GDM1 (cell line): ENCODE measurements at places on chromosomes 2 and 18.

GRCh38 chr2:44745922-44746766 lies 195.4 kb upstream of the SIX3 start:
- DNase-seq = no peak

- DNase-seq = no peak
Measured at GRCh38 chr2:190213441-190214335, 105.9 kb downstream of the HIBCH start.

GRCh38 chr18:79107886-79108285 lies 38.7 kb downstream of the ATP9B start:
- DNase-seq = no peak

GRCh38 chr2:11535899-11536344 lies 2.1 kb downstream of the GREB1 start:
- no peak for DNase-seq

DNA sequence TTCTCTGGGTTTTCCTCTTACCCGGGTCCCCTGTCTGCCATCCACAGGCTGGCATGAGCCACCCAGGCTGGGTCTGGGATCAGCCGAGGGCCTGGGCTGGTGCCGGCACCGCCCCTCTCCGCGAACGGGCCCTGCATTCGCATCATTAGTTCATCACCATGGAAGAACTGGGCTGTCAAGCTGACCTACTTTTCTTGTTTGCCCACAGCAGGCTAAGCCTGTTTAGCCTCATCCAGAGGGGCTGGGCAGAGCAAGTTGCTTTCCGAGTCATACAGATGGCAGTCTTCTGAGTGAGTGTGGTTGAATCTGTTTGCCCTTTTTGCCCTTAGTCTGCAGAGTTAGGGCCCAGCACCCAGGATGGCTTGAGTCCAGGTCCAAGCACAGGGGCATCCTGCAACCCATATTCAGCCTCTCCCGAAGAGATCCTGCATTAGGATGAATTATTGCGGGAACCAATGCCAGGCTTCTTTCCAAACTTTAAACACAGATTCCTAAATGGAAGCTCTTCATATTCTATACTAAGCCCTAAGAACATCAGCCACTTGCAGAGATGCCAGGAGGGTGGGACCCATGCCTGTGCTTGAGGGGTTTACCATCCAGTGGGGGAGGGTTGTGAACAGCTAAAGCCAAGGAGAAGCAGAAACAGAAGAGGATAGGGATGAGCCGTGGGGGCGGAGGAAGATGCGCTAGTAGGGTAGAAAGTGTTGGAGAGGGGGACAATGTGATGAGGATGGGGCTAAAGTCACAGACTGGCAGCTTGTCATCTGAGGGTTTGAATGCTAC lies 68.0 kb downstream of the NPAS2 start:
- DNase-seq = no peak

GRCh38 chr18:69838003-69838402 lies 109.7 kb downstream of the CD226 start:
- DNase-seq = no peak

GRCh38 chr2:35184471-35184870 lies 1171.1 kb upstream of the CRIM1 start:
- no peak for DNase-seq

DNA sequence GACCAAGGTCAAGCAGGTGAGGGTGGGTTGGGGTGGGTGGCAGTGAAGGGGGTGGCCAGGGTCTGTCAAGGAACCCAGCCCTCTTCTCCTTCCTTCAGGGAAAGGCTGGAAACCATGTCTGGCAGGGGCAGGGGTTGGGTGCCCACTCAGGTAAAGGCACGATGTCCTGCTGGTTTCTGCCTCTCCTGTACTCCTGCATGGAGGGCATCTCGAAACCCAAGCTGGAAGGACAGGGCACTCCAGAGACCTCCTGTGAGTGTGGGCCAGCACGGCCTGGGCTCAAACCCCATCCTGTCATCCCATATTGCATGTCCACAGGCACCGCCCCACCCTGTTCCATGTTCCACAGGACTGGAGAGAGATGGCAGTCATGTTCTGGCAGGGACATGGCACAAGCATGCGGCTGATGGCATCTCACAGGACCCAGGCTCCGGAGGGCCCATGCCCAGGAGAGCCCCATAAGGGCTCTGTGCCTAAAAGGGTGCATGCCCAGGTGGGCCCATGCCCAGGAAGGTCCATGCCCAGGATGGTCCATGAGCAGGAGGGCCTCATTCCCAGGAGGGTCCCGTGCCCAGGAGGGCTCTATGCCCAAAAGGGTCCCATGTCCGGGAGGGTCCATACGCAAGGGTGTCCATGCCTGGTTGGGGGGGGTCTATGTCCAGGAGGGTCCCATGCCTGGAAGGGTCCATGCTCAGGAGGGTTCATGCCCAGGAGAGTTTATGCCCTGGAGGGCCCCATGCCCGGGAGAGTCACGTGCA lies 6.4 kb downstream of the GPR35 start:
- no peak for DNase-seq

- no peak for DNase-seq
Measured at GRCh38 chr2:54516842-54517241, 60.7 kb downstream of the SPTBN1 start.

GRCh38 chr2:226703514-226703913 lies 96.1 kb downstream of the IRS1 start:
- no peak for DNase-seq

GRCh38 chr2:236939271-236939670 lies 146.4 kb upstream of the COPS8 start:
- DNase-seq = no peak

- no peak for DNase-seq
Measured at GRCh38 chr2:32792416-32792815, 154.3 kb upstream of the LTBP1 start.

- DNase-seq = no peak
Measured at GRCh38 chr2:134200036-134200618, 53.7 kb upstream of the MGAT5 start.

GRCh38 chr2:68388358-68388757 lies 23.3 kb downstream of the PLEK start:
- no peak for DNase-seq

- no peak for DNase-seq
Measured at GRCh38 chr2:43605851-43606250, 10.0 kb upstream of the THADA start.

- no peak for DNase-seq
Measured at GRCh38 chr2:42906557-42907411, 114.4 kb upstream of the HAAO start.

DNA sequence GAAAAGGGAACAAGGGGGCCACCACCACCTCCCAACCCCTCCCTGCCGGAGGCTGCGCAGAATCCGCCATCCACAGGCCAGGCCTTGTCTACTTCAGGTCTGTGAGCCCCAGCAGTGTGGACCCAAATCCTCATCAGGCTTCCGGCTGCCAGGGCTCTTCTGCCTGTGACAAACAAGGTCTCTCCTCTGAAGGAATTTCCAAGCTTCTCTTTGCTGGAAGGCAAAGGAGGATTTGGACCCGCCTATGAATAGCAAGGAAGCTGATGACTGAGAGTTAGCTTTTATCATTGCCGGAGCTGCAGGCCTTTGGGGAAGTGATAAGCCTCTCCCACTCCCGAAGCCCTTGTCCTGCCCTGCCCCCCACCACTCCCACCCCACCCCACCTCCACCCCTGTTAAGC lies 93.7 kb upstream of the SH3BP4 start:
- no peak for DNase-seq

DNA sequence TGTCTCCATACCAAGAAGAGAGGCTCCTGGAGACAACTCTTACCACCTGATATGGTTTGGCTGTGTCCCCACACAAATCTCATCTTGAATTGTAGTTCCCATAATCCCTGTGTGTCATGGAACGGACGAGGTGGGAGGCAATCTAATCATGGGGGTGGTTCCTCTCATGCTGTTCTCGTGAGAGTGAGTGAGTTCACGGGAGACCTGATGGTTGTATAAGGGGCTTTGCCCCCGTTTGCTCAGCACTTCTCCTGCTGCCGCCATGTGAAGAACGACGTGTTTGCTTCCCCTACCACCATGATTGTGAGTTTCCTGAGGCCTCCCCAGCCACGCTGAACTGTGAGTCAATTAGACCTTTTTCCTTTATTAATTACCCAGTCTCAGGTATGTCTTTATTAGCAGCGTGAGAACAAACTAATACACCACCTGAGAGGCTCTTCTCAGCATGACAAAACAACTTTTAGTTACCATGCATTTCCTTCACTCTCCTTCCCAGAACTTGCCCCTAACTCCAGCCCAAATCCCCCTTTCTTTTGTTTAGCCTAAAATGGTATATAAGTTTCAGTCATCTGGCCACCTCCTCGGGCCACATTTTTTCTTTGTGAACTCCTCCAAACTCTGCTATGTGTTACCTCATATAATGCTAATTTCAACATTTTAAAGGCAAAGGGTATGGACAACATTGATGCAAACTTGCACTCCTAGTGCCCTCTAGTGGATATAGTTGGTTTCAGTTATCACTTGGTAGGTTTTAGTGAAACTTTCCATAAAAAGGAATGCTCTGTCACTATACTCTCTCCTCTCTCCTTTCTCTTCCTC lies 58.6 kb upstream of the SLC25A52 start:
- peak; percentile 33 for DNase-seq

- no peak for DNase-seq
Measured at GRCh38 chr2:71471276-71471675, 17.9 kb downstream of the DYSF start.

- DNase-seq = no peak
Measured at GRCh38 chr18:75544051-75544481, 116.6 kb upstream of the SMIM21 start.

DNA sequence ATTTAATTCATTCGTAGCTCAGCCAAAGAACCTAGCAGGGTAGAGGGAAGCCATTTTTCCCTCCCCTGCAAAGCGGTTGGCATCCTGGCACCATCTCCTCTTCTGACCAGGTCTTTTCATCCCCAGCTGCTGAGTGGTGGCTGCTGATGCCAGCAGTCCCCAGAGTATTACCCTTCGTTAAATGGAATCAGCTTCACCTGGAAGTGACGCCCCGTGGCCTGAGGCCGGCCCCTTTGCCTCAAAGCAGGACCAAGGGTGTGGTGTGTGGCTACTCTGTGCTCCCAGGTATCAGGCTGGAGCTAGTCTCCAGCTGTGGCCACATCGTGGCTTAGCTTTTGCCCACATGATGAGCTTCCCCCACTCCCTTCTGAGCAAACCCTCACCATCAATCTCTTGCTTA lies 12.3 kb upstream of the SP100 start:
- DNase-seq = no peak

- no peak for DNase-seq
Measured at GRCh38 chr2:58428096-58429013, 187.2 kb upstream of the FANCL start.

DNA sequence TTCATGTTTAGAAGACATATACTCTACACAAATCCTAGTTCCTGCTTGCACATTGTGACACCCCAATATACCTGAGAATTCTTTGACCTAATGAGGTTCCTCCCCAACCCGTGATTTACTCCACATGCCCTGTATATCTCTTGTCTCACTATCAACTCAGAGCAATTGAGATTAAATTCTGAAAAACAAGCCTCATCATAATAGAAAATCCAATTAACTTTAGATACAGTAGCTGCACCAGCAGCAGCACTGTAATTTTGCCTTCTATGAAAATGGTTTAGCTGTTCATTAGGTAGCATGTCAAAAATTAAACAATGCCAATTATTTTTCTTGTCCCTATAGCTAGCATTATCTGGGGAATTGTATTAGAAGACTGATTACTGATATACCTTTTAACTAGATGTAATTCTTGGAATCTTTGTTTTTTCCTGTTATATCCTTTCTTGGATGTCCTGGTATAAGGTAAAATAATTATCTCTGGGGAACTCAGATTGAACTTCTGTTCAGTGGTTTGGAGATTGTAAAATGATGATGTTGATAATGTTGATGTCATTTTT lies 218.9 kb upstream of the TANK start:
- no peak for DNase-seq

DNA sequence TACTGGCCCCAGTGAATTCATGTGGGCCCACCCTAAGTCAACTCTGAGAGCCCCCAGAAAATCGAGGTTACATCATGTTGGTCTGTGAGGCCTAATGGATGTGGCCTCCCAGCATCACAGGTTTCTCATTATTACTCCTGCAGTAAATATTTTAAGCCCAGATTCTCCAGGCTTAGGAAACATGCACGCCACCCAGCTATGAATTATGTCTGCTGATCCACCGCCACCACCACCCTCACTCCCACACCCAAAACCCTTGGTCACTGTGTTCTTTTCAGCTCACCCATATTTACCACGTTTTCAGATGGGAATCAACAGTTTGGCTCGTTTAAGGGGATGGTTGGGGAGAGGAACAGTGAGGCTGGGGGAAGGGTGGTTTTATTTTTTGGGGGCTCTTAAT lies 128.6 kb downstream of the NCK2 start:
- DNase-seq = no peak

- DNase-seq = no peak
Measured at GRCh38 chr18:66724664-66725356, 120.9 kb upstream of the CDH19 start.

DNA sequence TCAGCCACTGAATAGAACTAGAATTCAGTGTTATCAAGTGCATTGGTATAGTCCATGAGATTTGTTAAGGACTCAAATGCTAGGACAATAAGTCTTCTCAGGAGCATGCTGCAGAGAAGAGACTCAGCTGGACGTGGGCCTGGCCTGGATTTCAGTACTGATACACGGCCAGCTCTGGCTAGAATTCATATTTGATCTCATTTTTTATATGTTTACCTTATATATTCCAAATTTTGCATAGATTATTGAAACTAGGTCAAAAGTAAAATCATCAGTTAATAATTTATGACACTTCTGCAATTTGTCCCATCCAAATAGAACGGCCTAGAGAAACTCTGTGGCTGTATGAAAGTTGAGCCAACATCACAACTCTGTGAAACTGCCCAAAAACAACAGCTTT lies 262.0 kb downstream of the DLGAP1 start:
- no peak for DNase-seq

GRCh38 chr2:15160201-15160991 lies 400.7 kb downstream of the NBAS start:
- DNase-seq = no peak

DNA sequence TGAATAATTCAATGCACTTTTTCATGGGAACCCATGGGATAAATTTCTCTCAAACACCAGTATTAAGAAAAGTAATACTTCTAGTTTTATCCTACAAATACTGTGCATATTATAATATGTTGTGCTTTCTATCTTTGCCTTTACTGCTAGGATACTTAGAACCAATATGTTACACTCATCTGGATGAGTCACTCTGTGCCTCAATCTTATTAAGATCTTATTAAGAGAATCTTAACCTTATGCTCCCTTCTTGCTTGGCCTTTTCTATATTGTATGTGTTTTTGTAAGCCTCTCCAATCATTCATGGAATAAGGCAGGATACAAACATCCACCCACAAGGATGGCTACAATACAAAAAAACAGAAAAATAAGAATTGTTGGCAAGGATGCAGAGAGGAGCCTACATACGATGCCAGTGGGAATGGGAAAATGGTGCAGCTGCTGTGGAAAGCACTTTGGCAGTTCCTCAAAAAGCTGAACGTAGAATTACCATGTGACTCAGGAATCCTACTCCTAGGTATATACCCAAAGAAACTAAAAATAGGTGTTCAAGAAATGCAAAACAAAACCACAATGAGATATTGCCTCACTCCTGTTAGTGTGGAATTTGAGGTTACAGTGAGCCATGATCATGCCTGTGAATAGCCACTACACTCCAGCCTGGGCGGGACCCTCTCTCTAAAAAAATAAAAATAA lies 10.7 kb upstream of the TWSG1 start:
- no peak for DNase-seq
